Activated T-helper 1 cell treated with Interleukin-2 at 50 U/mL for 16 hours (primary cell): ENCODE measurements at places on chromosomes 3 and 15.

GRCh38 chr3:155535098-155535497 lies 209.8 kb downstream of the PLCH1 start:
- DNase-seq, result no peak

DNA sequence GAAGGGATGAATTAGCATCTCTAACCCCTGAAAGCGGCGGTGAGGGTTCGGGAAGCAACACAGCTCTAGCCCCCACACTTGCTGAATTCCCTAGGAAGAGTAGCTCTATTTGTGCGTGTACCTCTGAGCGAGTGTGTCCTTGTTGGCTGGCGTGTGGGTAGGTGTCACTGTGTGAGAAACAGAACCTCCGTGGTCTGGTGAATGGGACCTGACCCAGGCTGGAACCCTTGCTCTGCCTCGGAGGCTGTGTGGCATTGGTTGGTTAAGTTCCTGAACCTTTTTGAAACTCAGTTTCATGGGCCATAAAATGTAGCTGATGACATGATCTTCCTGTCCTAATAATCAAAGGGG lies 414 bp upstream of the TMEM115 start:
- no peak for DNase-seq

DNA sequence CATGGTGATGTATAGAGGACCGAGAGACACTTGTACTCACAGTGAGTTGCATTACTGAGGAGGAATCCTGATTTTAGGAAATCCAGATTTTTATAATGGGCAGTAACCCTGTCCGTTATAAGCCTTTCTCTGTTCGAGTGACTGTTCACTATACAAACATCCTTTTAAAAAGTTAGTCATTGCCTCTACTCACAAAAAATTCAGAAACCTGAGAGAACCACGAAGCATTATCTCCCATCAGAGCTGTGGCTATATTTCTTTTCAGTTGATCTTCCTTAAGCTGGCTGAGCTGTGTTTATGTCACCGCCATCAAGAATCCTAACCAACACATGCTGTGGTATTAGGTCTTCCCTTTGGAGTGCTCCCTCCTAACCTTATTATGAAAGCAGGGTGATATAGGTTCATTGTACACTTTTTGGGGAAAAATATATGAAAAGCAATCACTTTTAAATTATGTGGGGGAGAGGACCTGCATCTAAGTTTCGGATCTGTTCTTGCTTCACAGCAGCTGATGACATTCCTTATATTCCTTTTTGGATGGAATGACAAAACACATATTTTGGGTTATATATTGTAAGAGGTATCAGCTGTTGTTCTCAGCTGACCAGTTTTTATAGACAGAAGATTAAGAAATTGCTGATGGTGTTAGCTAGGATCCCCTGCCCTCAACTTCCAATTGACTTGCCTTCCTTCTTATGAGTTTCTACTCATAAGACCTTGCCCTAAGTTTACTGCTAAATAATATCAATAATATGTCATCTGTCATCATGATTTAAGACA lies 465.9 kb upstream of the RASGRP1 start:
- DNase-seq, result no peak

DNA sequence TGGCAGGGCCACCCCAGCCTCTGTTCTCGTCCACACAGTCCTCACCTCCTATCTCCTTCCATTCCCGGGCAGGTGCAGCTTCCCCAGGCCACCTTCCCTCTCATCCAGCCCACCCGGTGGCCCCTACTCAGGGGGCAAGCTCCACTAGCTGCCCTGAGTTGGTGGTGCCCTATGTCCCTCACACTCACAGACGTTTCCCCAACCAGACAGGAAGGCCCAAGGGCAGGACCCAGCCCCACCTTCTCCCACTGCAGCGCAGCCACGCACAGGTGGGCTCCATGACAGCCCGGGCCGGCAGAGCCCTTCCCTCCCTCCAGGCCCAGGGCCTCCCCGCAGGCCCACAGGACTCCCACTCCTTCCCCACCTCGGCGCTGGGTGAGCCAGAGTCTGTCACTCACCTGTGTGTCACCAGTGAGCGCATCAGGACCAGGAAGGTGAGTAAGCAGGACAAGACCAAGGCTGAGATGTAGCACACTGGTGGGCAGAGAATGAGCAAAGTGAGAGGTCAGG lies 11.1 kb downstream of the ISLR start:
- no peak for DNase-seq

- DNase-seq, result peak; percentile 69
Observed at GRCh38 chr15:78241017-78241416, 6.7 kb upstream of the ACSBG1 start.

GRCh38 chr15:26210980-26211379 lies 347.9 kb upstream of the ATP10A start:
- no peak for DNase-seq

- DNase-seq, result no peak
Observed at GRCh38 chr3:139394116-139394515, 4.7 kb upstream of the COPB2 start.

DNA sequence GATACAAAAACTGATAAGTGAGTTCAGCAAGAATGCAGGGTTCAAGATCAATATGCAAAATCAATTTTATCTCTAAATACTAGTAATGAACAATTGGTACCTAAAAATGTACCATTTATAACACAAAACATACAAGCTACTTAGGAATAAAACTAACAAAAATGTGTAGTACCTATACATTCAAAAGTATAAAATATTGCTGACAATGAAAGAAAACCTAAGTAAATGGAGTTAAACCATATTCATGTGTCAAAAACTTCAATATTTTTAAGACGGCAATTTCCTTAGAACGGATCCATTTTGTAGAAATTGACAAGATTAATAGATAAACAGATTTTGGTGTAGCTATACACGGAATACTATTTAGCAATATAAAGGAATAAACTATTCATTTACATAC lies 343.1 kb upstream of the CCDC54 start:
- DNase-seq, result no peak

- peak; percentile 88 for DNase-seq
Observed at GRCh38 chr3:10248184-10248983, at the start of gene TATDN2. Gene TATDN2, plus strand, starts transcription at chr3:10248459. Its CDS starts 742 bp downstream, at chr3:10249201.

- DNase-seq, result no peak
Observed at GRCh38 chr3:110352841-110353604, 718.6 kb upstream of the NECTIN3 start.

GRCh38 chr3:179148616-179149405 lies 654 bp downstream of the PIK3CA start:
- peak; percentile 50 for DNase-seq

- no peak for DNase-seq
Observed at GRCh38 chr3:143276592-143276991, 157.0 kb downstream of the CHST2 start.

DNA sequence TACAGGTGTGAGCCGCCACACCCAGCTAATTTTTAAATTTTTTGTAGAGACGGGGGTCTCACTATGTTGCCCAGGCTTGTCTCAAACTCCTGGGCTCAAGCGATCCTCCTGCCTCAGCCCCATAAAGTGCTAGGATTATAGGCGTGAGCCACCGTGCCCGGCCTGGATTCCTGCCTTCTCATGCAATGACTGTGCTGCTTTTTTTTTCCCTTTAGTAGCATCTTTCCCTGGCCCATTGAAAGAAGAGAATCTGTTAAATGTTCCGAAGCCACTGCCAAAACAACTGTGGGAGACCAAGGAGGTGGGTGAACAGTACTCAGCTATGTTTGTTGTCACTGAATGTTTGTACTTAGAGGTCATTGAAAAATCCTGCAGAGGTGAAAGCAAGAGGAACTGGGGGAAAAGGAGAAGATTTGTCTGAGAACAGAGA lies 88.0 kb downstream of the CRTC3 start:
- no peak for DNase-seq

- DNase-seq, result peak; percentile 59
Observed at GRCh38 chr3:136751316-136752171, 634 bp downstream of the STAG1 start.

DNA sequence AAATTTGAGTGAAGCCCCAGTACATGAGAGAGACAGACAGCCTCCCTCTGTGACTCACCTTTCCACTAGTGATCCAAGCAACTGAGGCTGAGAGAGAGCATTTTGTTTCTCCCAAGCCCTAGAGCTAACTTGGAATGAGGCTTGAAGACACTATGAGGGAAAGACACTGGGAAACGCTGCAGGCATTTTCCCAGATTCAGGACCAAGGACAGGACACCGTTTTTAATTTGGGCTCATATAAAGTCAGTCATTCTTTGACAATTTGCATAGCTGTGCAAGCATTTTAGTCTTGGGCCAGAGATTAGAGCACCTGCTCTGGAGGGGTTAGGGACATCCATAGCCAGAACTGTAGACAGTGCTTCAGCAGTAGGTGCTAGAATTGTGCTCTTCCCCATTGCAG lies 249.0 kb downstream of the AGBL1 start:
- DNase-seq, result no peak

- no peak for DNase-seq
Observed at GRCh38 chr3:81433675-81434074, 327.8 kb downstream of the GBE1 start.

DNA sequence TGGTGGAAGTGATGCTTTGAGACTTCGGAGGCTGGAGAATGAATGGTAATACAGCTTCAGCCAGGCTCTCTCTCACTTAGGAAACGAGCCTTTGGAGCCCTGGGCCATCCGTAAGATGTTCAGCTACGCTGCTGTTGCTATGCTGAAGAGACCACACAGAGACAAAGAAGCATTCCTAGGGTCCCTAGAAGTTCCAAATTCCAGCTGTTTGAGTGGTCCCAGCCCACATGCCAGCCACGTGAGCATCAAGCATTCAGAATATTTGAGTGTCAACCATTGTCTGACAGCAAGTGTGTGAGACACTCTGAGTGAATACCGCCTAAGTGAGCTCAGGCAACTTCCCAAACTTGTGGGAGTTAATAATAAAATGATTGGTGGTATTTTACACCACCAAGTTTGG lies 212.9 kb downstream of the CD47 start:
- no peak for DNase-seq

- DNase-seq, result no peak
Observed at GRCh38 chr3:108028896-108029295, 61.9 kb downstream of the CD47 start.

DNA sequence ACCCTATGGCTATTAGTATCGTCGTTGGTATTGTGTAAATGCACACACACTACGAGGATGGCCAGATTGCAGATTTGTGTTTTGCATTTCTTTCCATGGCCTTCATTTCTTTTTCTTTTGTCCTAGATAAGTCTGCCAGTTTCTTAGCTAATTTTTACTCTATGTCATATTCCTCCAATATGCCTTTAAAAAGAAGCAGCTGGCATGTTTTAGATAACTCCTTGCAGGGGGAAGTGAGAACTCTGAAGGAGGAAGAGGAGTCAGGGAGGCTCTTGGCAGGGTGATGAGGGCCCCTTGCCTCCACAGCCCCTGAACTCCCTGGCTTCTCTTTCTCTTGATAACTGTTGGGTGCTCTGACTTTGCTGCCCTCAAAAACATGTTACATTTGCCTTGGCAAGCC lies 244.0 kb downstream of the GABRG3 start:
- no peak for DNase-seq

- no peak for DNase-seq
Observed at GRCh38 chr15:65394936-65395335, 17.1 kb upstream of the IGDCC3 start.

DNA sequence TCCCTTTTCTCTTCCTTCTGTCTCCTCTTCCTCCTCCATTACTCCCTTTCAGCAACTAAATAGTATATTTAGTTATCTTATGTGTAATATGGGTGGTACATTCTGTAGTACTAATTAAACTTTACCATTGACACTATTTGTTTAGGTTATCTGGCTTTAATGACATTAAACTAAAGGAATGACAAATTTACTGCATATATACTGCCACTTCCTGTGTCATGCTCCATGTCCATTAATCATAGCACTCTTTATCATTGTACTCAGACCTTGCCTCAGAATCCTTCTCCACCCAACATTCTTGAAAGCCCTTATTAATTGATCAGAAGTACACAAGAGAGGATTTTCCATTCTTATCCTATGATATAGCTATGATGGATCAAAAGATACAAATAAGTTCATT lies 244.2 kb downstream of the NAALADL2 start:
- DNase-seq, result no peak

- DNase-seq, result no peak
Observed at GRCh38 chr3:67044295-67044694, 46.2 kb downstream of the KBTBD8 start.

DNA sequence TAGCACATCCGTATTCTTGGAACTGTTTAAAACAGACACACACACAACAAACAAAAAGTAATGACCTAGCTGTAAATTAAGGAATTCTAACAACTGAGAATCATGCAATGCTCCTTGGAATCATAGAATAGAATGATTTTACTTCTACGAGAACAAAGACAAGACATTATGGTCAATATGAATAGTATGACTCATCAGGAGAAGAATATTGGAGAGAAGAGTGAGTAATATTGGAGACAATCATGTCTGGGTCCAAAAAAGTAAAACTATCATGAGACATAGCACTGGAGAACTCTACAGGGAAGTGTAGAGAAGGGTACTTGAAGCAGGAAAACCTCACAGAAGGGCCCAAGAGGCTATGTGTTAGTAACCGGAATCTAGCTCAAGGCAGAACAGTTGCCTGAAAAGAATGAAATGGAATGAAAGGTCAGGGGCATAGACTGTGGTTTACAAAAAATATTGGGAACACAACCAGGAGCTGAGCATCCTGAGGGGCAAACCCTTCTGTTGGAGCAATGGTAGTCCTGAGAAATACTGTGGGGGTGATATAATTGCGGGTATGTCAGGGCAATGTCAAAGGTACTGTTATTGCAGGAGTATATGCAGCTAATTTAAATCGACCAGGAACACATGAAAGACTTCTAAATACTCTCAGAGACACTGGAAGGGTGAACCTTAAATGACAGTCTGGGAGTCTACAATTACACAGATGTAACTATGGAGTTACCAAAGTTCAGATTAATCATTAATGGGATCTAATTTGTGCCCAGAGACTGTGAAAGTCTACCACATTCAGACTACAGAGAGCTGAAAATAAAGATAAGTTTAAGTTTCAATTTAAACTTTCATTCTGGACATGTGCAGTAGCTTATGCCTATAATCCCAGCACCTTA lies 201.2 kb downstream of the BCHE start:
- no peak for DNase-seq

- no peak for DNase-seq
Observed at GRCh38 chr3:188798556-188799145, 373.1 kb upstream of the TPRG1 start.
